Muscle of back (tissue), 13 donors: ENCODE measurements at places on chromosomes 1 and 21.

DNA sequence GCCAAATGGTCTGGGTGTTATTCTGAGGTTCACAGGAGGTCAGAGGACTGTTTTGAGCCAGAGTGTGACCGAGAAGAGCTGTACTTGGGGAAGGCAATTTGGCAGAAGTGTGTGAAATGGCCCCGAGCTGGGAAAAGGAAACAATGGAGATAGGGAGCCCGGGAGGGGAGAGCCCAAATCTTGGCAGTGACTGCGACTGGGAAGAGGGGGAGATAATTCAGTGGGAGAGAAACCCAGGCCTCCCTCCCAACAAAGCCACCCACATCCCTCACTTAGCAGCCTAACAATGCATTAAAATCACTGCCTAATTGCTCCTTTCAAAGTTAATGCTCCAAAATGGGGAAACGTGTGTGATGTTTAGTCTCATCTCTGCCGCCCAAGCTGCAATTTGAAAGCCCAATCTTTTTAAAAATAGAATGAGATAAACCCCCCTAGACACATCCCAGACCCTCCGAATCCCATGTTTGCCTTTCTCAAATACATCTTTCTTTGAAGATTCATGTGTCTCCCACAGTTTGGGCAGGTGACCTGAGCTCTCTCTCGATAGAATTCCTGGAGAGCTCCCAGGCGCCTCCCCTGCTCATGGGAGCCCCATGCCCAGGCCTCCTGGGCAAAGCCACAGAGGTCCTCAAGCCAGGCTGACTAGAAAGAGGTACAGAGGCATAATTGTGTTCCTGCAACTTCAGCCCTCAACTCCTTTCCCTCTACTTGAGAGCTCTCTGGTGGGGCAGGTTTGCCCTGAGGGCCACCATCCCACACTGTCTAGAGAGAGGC lies 17.3 kb downstream of the LRRC52 start:
- DNase-seq, result peak; percentile 52

DNA sequence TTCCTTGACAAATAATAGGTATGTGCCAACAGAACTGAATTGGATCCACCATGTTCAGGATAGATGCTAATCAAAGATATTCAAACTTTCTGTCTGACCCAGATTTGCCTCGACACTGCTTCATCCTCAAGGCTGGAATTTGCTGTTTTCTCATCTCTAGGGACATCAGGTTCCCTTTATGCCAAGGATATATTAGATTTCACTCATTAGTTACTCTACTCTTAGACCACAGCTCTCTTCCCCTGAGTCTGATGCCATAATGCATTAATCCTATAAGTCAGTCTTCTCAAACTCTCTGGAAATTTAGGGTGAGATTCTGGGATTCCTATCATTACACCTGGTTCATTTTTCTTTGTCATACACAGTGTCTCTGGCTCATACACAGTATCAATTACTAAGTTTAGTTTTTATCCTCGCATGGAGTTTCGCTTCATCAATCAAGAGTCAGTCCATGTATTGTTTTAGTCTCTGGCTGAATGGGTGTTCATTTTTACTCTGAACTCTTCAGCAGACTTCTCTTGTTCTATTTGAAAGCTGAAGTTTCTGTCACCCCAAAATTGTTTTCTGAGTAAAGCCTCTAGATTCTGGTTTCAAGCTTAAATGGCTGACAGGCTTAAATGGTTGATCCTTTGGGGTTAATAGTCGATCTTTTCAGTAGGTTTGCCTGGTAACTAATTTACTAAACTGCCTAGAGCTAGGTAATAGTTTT lies 9.3 kb upstream of the DCAF6 start:
- no peak for DNase-seq

- no peak for DNase-seq
Measured at GRCh38 chr1:201147396-201148015, 6.8 kb downstream of the TMEM9 start.

DNA sequence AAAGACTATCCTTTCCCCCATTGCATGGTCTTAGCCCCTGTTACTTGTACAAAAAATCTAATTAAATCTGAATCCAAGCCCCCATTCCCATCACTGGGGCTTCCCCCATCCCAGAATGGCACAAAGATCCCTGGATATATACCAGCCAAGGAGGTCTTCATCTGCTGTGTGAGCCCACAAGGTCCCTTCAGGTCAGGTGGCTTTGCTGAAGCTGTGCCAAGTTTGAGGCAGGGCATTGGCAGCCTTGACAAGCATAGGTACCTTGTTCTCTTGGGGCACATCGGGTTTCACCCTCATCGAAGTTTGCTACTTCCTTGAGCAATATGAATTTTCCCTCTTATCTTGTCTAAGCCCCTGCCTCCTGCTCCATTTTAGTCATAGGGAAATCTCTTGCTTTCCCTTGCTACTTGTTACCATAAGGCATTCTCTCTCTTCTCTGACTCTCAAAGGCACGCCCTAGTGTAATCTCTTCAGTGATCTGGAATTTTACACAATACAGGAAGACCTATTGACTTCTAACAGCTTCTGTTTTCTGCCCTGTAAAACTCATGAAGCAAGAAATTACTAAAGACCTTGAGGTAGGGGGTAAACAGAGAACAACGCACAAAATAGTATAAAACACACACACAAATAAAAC lies 71.4 kb upstream of the COG2 start:
- DNase-seq, result no peak

DNA sequence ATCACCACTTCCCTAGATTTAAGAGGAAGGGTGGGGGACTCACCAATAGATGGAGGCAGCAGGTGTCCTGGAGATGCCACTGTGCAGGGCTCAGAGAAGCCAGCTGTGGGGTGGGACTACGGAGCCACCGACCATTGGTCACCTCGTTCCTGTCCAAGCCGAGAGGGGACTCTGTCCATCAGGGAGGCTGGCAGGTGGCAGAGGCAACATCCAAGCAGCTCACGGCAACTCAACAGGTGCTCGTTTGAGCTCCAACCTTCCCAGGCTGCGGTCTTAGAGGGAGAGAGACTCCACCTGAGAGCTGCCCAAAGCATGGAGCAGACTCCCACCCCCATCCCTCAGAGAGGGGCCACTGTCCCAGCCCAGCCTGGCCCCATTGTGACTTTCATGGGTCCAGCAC lies 71.4 kb downstream of the IGSF21 start:
- no peak for DNase-seq

- peak; percentile 27 for DNase-seq
Measured at GRCh38 chr1:54645806-54646676, 4.5 kb downstream of the MROH7 start.

DNA sequence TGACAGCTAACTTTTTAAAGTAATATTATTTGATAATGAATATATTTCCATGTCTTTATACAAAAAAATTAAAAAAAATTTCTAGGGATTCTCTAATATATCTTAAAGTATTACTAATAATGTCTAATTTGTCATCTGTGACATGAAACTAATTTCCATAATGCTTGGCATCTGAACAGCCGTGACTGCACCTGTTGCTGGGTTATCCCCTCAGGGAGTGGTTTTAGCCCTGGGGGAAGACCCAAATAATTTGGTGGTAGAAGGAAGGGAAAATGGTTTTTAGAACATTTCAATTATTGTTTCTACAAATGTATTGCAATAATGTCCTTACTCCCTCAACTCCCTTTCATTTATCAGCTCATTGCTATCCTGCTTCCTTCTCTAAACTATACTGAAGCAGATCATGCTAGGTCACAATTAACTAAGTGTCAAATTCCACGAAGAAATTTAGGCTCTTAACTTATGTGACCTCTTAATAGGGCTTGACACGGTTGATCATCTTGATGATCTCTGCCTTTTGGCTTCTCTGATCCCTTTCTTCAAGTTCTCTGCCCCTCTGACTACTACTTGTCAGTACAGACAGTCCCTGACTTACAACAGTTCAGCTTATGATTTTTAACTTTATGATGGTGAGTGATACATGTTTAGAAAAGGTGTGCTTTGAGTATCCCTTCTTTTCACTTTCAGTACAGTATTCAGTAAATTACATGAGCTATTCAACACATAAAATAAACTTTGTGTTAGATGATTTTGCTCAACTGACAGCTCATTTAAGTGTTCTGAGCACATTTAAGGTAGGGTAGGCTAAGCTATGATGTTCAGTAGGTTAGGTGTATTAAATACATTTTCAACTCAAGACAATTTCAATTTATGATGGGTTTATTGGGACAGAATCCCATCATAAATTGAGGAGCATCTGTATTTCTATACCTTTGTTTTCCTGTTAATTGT lies 26.4 kb upstream of the DPH5 start:
- DNase-seq, result no peak

GRCh38 chr1:46183079-46183847 lies 7.0 kb upstream of the P3R3URF start:
- DNase-seq, result peak; percentile 63

GRCh38 chr21:31299291-31300147 lies 44.5 kb downstream of the TIAM1 start:
- no peak for DNase-seq

- DNase-seq, result no peak
Measured at GRCh38 chr1:181984006-181984405, 77.5 kb downstream of the ZNF648 start.

DNA sequence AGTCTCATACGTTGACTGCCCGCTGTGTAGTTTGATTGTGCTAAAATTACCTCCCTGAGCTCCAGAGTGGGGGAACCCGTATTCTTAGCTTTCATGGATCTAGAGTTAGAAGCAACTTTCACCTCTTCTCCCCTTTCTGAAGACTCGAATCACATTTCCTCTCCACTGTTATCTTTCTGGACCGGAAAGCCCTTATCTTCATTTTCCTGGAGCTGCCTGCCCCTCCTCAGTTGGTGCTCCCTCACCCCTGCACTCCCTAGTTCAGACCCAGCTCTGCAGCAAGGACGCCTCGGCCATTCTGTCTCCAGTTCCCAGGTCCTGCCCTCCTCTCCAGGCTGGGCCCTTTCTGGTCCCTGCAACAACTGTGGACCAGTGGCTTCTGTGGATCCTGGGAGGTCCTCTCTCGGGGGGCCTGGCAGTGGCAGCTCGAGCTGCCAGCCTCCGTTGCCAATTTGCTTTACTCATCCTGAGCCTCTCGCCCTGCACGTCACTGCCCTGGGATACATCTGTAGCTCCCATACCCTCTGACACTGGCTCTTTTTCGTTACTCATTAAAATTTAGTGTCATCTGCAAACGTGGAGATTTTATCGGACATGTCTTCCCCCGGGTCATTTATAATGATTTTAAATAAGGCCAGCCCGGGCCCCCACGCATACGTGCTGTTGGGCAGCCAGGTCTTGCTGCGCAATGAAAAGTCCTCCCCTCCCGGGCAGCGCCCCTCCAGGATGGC lies 141.5 kb upstream of the VAMP3 start:
- DNase-seq, result no peak

DNA sequence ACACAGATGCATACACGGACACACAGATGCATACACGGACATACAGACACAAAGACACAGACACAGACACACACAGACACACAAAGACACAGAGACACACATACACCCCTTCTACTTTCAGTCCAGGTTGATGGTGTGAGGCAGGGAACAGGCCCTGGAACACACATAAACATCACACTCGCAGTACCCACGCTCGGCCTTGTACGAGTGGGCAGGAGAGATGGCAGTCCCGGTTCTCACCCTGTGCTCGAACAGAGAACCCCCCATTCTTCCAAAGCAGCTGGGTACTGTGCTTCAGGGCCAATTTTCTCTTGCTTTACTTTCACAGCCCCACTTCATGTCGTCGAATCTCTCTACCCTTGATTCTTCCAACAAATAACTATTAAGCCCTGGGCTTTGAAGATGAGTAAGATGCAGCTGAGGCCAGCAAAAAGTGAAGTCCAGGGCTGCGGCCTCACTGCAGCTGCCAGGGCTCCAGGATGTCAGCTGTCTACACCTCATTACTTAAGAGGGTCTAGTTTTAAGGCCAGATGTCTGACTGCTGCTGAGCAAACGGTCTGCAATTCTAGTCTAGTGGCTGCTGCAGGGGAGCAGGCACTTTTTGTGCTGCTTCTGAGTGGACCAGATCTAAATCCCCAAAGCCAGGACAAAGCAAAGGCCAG lies 90.1 kb downstream of the PGBD5 start:
- peak; percentile 66 for DNase-seq

- peak; percentile 90 for DNase-seq
Measured at GRCh38 chr1:8848663-8849386, 29.7 kb downstream of the ENO1 start.

- no peak for DNase-seq
Measured at GRCh38 chr1:17260264-17260663, 11.4 kb downstream of the PADI3 start.

- no peak for DNase-seq
Measured at GRCh38 chr1:104906141-104906540, 1156.4 kb downstream of the AMY1C start.

DNA sequence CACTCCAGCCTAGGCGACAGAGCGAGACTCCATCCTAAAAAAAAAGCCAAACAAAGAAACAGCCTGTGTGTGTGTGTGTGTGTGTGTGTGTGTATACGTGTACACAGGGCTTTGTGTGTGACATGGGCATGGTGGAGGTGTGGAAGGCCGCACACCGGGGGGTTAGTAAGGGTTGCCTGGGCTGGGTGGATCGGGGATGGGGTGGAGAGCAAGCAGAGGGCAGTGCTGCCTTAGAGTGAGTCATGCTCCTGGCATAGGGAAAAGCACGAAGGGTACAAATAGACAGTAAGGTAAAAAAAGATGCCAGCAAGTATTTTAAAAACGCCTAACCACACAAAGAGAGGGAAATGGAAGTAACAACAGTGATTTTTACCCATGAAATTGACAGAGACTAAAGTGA lies 6.2 kb downstream of the PRMT2 start:
- no peak for DNase-seq

- DNase-seq, result no peak
Measured at GRCh38 chr1:36238433-36238832, 14.2 kb downstream of the THRAP3 start.

DNA sequence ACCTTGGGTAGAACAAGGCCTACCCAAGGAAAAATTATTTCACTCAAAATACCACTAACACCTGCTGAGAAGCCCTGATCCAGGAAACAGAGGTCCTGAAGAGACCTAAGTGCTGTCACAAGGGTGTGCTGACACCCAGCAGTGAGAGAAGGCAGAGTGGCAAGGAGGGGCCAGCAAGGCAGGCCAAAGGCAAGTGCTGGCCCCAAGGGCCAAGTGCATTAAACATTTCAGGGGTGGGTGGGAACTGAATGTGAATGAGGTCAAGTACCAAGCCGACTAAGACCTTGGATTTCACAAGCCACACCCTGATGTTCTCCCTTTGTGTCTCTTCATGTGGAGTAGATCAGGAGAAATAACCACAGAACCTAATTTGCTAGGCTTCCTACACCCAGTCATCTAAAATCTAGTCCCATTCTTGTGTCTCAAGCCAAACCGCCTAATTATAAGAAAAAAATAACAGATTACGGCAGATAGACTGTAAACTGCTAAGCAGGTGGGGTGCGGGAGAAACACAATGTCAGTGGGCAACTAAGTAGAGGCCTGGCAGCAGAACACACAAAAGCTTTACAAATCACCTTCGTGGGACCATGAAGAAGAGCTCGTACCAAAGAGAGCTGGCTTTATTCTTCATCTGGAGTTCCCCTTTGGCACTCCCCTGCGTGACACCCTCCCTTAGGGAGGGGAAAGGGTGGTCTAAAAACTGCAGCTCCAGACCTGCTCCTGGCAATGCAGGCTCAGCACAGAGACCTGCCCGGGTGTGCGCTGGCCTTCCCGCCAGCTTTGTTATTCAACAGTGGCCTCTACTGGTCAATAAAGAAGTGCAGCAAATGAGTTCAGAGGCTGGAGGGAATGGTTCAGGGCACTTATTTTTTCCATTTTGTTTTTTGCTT lies 8.7 kb downstream of the UBE2G2 start:
- DNase-seq, result peak; percentile 62
